GM13977 (cell line): ENCODE measurements at places on chromosomes 3 and 15.
A peak's percentile ranks its signal among the peaks of the same experiment; 100 is the strongest.

GRCh38 chr15:35713733-35714132 lies 167.8 kb upstream of the DPH6 start:
- no peak for DNase-seq

- no peak for DNase-seq
Measured at GRCh38 chr3:141942006-141942405, 65.6 kb downstream of the ATP1B3 start.

DNA sequence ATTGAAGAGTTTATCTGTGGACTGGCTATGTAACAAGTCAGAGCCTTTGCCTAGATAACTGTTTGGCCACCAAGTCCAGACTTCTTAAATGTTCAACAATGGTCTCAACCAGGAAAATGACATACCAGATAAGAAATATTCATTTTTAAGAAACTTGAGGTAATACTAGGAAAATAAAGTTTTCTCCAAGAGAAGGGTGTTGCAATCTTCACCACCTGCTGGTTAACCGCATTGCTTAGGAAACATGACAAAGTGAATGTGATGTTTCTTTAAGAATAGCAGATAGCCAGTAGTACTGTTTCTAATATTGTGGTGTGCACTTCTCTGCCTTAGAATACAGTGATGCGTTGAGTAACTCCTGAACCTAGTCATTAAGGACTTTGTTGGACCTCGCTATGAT lies 321.5 kb upstream of the CADM2 start:
- no peak for DNase-seq

- DNase-seq, result no peak
Measured at GRCh38 chr3:124780761-124781475, 50.7 kb downstream of the UMPS start.

GRCh38 chr15:62636823-62637573 lies 405.5 kb upstream of the TPM1 start:
- no peak for DNase-seq

- DNase-seq, result peak; percentile 81
Measured at GRCh38 chr15:78264304-78265136, at the start of gene DNAJA4. Gene DNAJA4, plus strand, starts transcription at chr15:78264562. Its CDS starts 202 bp downstream, at chr15:78264764.

DNA sequence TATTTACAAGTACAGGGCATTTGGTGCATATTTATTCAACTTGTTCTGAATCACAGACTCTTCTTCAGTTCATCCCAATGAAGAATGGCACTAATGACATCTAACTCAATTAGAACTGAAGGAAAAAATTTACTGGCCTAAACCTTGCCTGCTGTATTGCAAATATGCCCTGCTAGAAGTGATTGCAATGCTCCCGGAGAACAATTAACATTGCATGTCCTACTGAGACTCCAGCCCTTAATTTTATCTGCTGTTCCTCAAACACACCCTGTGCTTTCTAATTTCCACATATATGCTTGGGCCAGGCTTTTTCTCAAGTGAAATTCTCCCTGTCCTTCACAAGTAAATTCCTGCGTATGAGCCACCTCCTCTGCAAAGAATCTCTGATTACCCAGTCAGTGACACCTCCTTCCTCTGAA lies 8.3 kb downstream of the ACKR4 start:
- DNase-seq, result no peak

DNA sequence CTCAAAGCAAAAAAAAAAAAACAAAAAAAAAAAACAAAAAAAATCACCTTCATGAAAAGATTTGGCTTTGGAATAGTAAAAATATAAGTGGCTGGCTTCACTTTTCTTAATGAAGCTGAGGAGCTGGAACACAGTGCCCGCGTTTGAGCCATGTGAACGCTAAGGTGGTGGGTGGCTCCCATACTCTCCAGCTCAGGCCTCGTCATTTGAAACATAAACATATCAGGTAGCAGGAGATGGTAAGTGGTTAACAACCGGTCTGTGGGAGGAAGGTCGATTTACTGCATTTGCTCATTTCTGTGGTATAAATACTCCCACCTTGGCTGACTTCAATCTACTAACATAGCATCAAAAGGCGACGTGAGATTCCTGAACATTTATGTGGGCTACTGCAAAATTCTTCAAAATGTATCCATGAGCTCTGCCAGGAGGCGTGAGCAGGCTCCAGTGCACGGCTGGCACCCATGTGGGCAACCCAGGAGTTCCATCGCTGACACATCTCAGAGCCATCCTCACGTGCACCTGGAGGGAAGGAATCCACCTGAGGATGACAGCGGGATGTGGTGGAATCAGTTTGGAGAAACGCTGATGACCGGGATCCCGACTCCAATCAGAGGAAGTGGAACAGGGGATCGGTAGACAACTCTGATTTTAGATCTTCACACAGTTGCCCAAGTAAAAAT lies 157.6 kb downstream of the ATP10A start:
- DNase-seq, result no peak
